ENCODE measurements at places on chromosomes 6 and 20.

DNA sequence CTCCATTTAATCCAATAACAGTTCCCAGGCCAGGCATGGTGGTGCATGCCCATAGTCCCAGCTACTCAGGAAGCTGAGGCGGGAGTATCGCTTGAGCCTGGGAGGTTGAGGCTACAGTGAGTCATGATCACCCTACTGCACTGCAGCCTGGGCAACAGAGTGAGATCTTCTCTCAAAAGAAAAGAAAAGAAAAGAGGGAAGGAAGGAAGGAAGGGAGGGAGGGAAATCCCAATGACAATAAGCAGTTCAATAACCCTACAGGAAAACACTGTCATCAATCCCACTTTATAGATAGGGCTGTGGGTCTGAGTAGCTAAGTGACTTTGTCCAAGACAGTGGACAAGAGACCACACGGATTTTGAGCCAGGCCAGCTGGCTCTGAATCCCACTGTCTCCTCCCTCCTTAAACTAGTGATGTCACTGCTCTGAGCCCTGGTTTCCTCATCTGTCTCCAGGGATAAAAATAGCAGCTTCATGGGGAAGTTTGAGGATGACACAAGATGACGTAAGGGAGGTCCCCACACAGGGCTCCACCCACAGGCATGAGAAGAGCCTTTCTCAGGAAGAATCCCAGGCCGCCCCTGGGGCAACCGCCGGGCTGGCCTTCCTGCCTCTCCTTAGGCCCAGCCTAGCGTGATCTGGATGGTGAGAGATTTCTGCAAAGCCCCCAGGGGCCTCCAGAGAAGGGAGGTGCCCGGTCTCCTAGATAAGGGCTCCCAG, 7.2 kb upstream of the TRIB3 start:
- DNase-seq = no peak

- no peak for DNase-seq
Measured at GRCh38 chr6:28496099-28496779, 19.4 kb downstream of the GPX6 start.

DNA sequence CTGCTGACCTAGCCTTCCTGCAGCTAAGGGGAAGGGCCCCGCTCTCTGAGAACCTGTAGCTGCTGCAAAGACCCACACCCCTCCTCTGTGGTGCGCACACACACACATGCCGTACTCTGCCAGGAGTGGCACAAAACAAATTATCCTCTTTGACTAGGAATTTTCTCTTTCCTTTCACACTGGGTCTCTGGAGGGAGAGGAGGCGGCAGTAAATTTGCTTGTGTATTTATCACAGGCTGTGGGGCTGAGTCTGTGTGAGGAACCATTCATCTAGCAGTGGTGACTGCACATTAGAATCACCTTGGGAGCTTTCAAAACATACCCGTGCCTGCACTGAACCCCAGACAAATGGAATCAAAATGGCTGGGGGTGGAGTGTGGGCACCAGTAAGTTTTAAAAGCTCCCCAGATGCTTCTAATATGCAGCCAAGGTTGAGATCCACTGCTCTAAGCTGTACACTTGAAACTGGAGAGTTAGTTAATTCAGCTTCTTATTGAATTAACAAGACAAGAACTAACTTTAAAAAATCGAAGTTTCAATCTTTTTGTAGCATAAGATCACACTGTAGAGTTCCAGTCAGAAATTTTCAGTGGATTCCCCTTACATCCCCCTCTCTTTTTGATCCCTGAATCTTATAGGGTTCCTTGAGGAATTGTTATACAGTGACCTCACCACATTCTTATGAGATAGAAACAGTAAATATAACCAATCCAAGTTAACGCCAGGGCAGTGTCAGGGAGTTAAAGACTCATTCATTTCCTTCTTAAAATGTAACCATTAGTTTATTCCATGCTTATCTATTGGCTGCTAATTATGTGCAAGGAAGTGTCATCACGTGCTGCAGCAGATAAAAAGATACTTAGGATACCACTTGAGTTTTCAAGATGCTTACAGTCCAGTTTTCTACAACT, 29.8 kb upstream of the GMDS start:
- no peak for DNase-seq

DNA sequence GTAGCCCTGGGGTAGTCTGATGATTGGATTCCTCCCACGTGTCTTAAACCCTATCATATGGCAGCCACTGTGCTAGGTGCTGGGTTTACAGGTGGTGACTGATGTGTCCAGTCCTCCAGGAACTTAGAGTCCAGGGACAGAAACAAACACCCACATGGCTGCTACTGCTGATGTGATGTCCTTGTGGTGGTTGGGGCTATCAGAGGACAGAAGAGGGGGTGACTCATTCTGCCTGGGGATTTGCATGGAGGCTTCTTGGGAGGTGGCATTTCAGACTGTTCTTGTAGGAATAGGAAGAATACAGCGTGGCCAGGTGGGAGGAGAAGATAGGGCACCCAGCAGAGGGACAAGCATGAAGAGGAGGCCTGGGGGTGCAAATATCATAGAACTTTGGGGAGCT, 9.8 kb downstream of the RAET1G start:
- DNase-seq = no peak

DNA sequence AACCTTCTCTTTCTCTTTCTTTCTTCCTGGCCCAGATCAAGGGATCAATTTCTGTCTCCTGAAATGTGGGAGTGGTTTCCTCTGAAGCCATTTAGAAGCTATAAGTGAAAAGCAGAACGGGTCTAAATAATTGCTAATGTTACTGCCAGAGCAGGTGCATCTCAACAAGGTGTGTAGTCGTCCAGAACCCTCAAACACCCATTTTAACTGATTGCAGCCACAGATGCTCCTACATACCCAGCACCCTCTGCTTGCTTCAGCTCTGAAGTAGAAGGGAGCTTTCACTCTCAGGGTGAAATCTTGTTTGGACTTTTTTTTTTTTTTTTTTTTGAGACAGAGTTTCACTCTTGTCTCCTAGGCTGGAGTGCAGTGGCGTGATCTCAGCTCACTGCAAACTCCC, 592.1 kb upstream of the ARID1B start:
- DNase-seq = no peak

GRCh38 chr6:35590622-35591066, 77.9 kb upstream of the TULP1 start:
- no peak for DNase-seq

DNA sequence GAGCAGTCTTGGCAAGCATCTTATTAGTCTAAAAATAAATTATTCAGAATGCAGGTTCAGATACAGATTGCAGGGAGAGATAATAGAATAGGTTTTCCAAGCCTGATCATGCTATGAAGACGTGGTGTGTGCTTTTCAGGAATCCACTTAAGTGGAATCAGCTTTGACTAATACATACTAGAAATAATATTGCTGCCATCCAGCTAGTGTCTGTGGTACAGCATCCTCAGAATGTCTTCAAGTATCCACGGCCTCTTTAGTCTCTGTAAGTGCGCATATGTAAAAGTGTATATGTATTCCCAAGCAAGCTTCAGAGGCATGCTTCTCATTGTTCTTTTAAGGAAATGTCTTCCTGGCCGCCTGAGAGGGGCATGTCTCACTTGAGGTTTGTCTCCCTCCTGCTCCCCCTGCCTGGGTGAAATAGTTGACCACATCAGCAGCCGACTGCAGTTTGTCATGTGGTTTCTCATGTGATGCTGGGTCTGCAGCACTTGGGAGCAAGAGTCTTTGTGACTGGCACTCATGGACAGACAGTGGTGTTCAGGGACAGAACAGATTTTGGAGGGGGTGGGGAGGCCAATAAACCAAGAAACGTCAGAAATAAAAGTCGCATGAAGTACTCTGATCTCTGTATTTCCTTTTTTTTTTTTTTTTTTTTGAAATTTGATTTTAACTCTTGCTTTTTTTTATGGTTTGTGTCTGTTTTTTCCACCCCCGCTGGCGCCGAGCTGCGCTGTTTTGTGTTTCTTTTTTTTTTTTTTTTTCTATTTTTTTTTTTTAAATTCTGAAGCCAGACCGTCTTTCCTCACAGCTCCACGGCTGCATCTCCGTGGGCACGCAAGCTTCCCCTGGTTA, 150.8 kb downstream of the PRL start:
- DNase-seq = no peak

DNA sequence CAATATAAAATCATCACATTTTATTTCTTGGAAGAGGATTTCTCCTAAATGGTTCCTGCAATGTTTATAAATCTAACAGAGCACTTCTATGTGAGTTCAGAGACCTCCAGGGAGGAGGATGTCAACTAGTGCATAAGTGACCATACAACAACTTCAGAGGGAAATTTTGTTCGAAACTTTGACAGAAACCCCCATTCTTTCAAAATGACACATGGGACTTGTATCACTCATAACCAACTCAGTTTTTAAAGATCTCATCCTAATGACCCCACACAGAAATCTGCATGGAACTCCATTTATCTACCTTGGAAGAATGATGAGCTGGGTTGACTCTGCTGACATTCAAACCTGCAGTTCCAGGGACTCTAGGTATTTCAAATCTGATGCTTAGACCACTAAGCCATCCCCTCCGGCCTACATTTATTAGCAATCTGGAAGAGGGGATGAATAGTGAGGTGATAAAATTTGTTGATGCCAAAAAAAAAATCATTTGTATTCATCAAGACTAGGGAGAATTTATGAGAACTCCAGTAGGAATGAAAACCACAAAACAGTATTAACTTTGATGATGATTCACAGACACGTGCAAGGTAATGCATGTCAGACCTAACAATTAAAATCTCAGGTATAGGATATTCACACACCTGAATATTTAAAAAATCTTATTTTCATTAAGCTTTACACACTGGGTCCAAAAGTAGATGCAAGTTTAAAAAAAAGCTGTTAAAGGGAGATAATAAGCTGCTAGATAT, 153.0 kb downstream of the REV3L start:
- DNase-seq = no peak

DNA sequence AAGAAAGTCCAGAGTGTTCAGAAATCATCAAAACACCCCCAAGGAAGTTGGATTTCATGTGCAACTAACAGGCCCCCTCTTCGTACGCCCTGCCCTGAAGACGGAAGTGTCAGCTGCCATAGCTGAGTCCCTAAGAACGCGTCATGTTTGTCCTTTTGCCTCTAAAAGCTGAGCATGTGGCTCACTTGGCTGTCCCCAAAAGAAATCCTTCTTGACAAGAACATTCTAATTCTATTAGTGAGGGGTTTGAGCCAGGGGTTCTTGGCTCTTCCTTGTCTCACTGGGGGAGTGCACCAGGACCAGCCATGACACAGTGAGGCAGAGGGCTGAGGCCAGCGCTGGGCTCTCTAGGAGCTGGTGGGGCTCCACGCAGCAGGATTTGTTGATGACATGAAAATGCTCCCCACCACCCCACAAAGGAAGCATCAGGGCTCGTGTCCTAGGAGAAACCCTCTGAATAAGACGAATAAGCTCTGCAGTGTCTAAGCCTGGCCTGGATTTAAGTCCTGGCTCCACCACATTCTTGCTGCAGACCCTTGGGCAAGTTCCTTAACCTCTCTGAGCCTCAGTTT, 20.0 kb upstream of the SPO11 start:
- no peak for DNase-seq

DNA sequence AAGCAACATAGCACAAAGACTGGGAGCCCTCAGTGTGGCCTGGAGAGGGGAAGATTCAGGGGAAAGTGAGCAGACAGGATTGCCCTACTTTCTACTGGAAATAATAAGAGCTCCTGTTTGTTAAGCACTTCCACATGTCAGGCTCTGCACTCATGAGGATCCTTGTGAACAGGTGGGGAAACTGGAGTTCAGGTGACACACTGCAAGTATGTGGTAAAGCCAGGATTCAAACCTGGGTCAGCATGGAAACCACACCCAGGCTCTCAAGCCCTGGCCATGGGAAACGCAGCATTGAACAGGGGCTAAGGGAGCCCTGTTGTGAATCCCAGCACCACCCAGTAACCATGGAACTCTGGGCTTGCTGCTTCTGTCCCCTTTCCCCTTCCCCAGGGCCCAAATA, 42.8 kb upstream of the ID1 start:
- no peak for DNase-seq

GRCh38 chr20:1825507-1825906, 69.7 kb upstream of the SIRPA start:
- no peak for DNase-seq

DNA sequence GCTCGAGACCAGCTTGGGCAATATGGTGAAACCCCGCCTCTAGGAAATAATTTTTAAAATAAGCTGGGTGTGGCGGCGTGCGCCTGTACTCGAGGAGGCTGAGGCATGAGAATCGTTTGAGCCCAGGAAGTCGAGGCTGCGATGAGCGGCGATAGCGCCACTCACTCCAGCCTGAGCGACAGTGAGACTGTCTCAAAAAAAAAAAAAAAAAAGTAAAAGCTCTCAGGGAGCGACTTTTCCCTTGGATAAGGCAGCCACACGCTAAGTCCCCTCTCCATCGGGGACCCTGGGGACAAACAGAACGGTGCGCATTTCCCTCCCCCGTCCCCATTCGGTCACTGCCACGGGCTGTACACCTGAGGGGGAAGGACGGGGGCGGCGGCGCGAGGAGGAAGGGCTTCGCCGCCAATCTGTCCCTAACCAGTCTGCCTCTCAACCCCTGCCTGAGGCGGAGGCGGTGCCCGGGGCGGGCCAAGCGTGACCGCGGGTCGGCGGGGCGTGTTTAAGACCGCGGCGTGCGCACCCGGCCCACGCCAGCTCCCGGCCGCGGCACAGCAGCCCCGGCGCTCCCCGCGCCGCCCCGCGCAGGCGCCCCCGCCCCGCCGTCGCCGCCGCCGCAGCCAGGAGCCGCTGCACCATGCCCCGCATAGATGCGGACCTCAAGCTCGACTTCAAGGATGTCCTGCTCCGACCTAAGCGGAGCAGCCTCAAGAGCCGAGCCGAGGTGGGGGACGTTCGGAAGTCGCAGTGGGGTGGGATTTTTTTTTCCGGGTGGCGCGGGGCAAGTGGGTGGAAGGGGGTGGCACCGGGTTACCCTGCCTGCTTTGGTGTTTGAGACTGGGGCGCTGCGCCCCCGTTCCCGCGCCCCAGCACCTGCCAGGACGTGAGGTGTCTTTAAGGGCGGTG, at the start of gene GMPR:
Gene GMPR, plus strand, starts transcription at position 531 of the 906 bp plus-strand sequence. Its CDS starts 107 bp downstream, at position 638.
- DNase-seq = peak; percentile 54

DNA sequence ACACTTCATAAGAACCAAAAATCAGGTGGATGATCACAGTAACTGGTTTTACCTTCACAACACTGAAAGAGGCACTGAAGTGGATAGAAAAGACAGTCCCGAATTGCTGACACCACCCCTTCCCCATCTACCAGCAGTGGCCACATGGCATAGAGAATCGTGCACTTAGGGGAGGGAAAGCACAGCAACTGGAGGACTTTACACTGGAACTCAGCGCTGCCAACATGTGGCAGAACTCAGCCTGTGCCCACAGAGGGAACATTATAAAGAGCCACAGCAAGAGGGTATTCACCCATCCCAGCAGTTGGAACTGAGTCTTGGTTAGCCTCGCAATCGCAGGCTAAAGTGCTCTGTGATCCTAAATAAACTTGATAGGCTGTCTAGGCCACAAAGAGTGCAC, 6.5 kb upstream of the KIAA1586 start:
- no peak for DNase-seq

GRCh38 chr6:84417260-84417659, 189.8 kb upstream of the CEP162 start:
- DNase-seq = no peak

Data from stimulated activated CD4-positive, alpha-beta T cell treated with anti-CD3 and anti-CD28 coated beads, TNF-alpha, amount 100 ng/mL, for 1 hour (primary cell).